ENCODE measurements at places on chromosomes 1 and 21.

- no peak for DNase-seq
Measured at GRCh38 chr1:125085720-125086591, 3901.2 kb downstream of the SRGAP2C start.

DNA sequence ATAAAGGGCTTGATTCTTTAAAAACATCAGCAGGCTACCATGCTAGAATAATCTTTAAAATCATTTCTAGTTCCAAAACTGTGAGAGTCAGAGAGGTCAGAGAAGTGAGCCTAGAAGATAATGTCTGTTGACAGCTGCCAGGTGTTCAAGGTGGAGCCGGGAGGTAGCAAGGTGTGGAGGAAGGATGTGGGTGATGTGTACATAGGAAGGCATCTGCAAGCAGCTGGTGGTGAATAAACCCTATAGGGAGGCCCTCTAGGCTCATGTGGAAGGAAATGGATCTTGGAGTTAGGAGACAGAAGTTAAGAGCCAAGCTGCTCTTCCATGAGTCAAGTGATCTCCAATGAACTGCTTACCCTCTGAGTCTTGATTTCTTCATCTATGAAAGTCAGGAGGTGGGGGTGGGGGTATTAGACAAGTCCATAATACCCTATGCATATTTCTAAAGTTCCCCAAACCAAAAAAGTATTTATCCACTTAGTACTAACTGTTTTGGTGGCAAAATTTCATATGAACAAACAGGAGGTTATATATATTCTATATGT lies 266.3 kb downstream of the RHOU start:
- no peak for DNase-seq

DNA sequence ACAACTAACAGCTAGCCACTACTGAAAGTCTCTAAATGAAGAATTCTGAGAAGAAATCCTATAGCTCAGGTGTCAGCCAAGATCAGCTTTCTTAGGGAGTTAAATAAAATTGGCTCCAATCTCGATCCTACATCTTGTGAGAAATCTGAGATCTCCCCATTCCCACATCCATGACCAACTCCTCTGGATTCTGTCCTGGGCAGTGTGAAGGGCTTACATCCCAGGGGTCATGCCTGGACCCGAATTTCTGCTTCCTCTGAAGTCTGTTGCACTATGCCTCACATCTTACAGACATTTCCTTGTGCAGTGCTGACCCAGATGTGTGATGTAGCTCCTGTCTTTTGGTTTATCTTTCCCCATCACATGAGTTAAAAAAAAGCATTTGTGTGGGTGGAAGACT lies 4.8 kb upstream of the TNN start:
- DNase-seq, result peak; percentile 8

GRCh38 chr1:231855926-231856325 lies 229.3 kb downstream of the DISC1 start:
- DNase-seq, result no peak

DNA sequence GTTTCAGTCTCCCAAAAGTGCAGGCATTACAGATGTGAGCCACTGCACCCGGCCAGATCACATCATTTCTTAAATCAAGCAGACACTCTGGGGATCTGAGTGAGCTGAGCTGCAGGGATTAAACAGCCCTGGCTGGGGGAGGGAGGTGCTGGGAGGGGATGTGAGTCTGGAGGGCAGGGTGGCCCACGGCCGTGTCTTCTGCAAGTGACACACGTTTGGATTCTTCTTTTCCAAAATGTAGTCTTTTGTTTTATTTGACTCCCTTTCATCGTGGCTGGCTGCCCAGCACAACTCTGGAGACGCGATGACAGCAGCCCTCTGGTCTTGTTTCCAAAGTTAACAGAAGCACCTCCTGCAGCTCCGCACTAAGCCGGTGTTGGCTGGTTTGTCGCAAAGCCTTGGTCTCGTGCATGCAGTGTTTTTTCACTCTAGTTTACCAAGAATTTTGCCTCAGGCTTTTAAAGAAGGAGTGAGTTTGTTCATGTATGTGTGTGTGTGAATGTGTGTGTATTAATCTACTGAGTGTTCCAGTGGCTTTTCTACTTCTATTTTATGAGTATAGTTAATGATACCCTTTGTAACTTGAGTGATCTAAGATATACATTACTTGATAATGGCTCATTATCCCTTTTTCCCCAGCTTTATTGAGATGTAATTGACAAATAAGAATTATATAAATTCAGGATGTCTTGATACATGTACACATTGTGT lies 2.8 kb upstream of the KRTAP10-5 start:
- DNase-seq, result no peak

Measured in fibroblast of mammary gland (primary cell).